ENCODE measurements at places on chromosomes 16 and 17.

- no peak for DNase-seq
Measured at GRCh38 chr17:43691317-43691693, 29.6 kb upstream of the MEOX1 start.

DNA sequence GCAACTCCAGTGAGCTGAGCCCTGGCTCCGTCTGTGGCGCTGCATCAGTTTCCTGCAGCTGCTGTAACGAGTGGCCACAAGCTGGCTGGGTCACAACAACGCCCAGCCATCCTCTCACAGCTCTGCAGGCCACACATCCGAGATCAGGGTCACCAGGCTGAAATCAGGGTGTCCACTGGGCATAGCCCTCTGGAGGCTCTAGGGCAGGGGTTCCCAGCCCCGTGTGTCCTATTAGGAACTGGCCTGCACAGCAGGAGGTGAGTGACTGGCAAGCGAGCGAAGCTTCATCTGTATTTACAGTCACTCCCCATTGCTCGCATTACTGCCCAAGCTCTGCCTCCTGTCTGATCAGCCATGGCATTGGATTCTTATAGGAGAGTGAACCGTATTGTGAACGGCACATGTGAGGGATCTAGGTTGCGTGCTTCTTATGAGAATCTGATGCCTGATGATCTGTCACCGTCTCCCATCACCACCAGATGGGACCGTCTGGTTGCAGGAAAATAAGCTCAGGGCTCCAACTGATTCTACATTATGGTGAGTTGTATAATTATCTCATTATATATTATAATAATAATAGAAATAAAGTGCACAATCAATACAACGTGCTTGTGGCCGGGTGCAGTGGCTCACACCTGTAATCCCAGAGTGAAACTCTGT is 176.5 kb downstream of the SEC14L1 start:
- no peak for DNase-seq

GRCh38 chr16:25575363-25575762 is 116.4 kb upstream of the HS3ST4 start:
- DNase-seq = no peak

DNA sequence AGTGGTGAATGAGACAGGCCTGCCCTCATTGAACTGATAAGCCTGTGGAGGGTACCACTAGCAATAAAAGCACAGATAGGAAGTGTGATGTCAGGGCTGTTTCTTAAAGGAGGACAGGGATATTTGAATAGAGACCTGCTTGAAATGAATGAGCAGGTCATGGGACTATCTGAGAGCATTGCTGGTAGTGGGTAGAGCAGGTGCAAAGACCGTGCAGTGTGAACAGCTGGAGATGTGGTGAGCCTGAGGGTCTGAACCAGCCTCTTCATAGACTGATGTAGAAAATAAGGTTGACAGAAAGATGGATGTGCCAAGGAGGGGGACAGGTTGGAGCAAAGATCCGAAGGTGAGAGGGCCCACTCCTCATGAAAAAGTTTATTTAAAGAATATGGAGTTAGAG is 2.4 kb downstream of the NUP93 start:
- DNase-seq = no peak

DNA sequence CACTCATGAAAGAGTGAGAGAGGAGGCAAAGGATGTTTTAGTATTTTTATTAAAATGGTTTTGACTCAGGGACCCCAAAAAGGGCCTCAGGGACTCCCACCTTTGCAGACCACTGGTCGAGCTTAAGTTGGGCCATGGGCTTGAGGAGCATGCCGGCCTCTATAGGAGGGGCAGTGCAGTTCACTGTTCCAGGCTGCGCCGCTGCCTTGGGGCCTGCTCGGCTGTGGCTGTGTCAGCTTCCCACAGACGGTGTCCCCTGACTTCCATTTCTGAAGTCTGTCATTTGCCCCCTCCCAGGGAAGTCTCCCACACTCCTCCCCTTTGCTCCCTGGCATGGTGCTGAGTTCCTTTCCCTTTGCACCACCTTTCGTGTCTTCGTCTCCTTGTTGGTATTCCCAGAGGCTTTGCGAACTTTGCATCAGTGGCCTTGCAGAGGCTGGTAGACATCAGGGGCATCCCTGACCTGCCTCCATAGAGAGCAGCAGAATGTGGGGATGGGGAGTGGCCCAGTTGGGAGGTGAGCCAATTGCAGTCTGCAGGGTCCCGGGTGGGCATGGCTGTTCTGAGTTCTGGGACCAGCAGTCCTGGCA is 17.1 kb downstream of the MPRIP start:
- DNase-seq = no peak

GRCh38 chr16:86089991-86090390 is 191.0 kb downstream of the IRF8 start:
- no peak for DNase-seq
